ENCODE measurements at places on chromosomes 13 and 19. TPM values are rescaled to one million over a fixed set of nuclear protein-coding genes. Genes with fewer than 3 reads are reported as not detected.
A peak's percentile ranks its signal among the peaks of the same experiment; 100 is the strongest.

GRCh38 chr19:29666578-29667386 lies 1.5 kb downstream of the PLEKHF1 start:
- ATAC-seq: peak; percentile 46

- no peak for ATAC-seq
Measured at GRCh38 chr13:111372651-111373425, 52.4 kb downstream of the TEX29 start.

- peak; percentile 76 for ATAC-seq
Measured at GRCh38 chr19:56066152-56067023, 54.7 kb downstream of the ZNF787 start.

TINCR gene
- total RNA-seq: 0.47 TPM

GRCh38 chr13:38657191-38657590 lies 29.7 kb upstream of the FREM2 start:
- no peak for ATAC-seq

- ATAC-seq: no peak
Measured at GRCh38 chr13:112837371-112838037, 131.5 kb upstream of the MCF2L start.

GRCh38 chr13:86098511-86098910 lies 299.3 kb upstream of the SLITRK6 start:
- no peak for ATAC-seq

GRCh38 chr13:48829536-48829935 lies 146.2 kb upstream of the FNDC3A start:
- no peak for ATAC-seq

DNA sequence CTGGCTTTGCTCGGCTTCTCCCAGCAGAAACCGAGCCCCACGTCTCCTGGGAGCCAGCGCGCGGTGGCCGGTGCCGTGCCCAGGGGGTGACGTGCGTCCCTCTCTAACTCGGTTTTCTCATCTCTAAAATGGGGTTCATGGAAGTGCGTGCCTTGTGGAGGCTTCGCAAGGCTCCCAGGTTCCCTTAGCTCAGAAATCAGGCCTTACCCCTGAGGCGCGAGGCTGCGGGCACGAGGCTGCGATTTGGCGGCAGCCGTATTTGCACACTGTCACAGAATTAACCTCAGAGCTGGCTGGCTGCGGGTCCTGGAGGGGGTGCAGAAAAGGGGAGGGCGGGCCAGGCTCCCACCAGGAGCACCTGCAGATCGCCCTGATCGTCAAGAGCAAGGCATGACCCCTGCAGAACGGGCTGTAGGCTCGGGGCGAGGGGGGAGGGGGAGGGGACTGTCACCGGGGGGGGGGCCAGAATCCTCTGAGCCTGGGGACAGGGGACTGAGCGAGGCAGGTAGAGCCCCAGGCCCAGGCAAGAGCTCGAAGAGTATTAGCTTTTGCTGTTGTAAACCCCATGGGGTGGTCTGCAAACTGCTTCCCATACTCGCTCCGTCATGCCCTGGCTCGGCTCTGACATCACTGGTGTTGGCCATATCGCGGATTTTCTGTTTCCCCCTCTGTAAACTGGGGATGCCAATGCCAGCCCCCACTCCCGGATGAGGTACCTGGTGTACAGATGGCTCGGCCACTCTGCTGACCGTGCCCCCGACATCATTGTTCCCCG lies 62.2 kb downstream of the CCNE1 start:
- no peak for ATAC-seq

GRCh38 chr13:20519875-20520274 lies 5.8 kb downstream of the CRYL1 start:
- no peak for ATAC-seq

COX7A1 gene
- 59.4 TPM for total RNA-seq

DNA sequence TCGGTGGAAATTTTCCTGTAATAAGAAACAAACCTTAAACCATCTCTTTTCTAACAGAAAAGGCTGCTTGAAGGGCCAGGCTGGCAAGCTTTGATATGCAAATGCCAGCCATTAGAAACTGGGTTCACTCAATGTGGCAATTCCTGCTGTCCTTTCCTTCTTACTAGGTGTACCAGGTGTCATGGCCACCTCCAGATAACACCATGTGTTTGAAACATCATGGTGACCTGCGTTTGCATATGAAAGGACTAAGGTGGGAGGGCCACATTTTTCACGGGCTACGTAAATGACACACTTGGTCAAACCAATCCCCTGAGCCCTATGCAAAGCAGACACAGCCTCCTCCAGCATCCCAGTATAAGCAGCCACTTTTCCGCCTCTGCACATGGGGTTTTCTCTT lies 789.1 kb upstream of the SLITRK5 start:
- ATAC-seq: no peak

TEX29 gene
- total RNA-seq: not detected

CASP14 gene
- total RNA-seq: not detected

ARRDC5 gene
- total RNA-seq: not detected

RPL36 gene
- 1,204 TPM for total RNA-seq

GRCh38 chr13:23870356-23871140 lies 18.7 kb downstream of the MIPEP start:
- ATAC-seq: no peak

DNA sequence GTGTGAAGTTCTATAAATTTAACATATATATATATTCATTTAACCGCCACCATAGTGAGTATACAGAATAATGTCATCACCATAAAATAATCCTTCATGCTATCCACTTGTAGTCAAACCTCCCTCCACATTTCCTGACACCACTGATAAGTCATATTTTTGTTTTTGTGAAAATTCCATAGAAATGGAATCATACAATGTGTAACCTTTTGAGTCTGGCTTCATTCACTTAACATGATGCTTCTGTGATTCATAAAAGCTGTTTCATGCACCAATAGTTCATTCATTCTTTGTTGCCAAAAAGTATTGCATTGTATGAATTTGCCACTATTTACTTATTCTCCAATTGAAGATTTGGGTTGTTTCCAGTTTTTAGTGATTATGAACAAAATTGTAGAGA lies 497.5 kb upstream of the PCDH20 start:
- no peak for ATAC-seq

GRCh38 chr19:11373166-11373884 lies 1.1 kb upstream of the SWSAP1 start:
- no peak for ATAC-seq

BRD4 gene
- total RNA-seq: 49.3 TPM

DNA sequence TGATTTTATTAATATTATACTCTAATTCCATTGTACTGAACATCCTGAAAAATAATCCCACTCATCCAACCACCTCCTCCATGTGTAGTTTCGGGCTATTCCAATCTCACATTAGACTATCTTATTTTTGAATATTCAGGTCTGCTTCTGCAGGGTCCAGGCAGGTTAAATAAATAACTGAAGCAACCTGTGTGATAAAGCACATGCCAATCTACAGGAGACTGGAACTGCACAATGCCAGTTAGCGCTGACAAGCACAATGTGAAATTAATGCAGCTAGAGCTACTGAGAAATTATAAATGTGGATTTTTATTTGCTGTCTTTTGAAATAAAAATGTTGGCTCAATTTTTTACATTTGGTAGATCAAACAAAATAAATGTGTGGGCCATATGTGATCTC lies 540.1 kb upstream of the ATXN8OS start:
- ATAC-seq: no peak

SMIM24 gene
- not detected for total RNA-seq

DNA sequence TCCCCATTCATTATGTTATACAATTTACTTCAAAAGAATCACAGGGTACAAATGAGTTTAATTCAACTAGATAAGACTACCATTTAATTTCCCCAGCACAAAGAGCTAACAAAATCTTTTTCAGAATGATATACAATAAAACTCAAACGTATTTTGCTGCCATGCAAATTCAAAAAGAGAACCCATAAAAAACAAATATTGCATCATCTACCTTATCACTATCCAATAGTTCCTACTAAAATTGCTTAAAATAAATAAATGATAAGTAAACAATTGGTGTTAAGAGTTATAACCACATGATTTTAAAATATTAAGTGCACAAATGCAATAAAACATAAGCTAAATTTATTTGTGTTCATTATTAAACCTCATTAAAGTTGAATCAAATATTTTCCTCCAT lies 919.4 kb downstream of the SLITRK5 start:
- no peak for ATAC-seq

PTPRH gene
- total RNA-seq: 4.0 TPM

OLFM2 gene
- 21.9 TPM for total RNA-seq

CHAMP1 gene
- total RNA-seq: 11.8 TPM

PTGIR gene
- total RNA-seq: 4.6 TPM

DNA sequence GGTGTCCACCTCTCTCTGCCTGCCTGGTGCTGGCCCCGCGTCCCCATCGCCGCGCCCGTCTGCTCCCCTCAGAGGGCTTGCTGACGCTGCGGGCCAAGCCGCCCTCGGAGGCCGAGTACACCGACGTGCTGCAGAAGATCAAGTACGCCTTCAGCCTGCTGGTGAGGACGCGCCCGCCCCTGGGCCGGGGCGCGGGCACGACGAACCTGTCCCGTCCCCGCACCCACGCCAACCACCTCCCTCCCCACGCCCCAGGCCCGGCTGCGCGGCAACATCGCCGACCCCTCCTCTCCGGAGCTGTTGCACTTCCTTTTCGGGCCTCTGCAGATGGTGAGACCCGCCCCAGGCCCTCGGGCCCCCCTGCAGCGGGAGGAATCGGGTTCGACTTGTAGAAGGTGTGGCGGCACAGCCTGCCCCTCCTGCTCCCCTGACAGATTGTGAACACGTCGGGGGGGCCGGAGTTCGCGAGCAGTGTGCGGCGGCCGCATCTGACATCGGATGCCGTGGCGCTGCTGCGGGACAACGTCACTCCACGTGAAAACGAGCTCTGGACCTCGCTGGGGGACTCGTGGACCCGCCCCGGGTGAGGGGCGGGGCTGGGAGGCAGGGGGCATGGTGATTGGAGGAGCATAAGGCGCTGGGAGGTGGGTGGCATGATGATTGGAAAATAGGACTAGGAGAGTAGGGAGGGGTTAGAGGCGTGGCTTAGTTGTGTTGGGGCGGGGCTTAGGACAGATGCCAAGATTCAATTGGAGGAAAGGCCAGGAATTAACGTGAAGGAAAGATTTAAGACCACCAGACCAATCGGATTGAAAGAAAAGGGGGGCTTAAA lies 6.6 kb downstream of the EPS8L1 start:
- no peak for ATAC-seq

DNA sequence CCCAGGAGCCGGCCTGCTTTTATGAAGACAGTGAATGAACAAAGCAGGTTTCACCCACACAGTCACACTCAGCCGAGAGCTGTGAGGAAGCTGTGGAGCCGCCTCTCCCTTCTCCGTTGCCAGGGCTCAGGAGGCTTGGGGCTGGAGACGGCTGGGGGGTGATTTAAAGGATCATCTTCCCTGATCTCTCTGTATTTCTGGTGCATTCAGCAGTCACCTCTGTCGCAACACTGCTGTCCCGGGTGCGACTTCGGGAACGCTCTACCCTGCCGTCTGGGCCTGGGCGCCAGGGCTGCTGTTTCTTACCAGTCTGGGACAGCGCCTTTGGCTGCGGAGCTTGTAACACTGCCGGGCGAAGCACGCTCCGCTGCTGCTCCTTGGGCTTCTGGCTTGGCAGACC lies 18.1 kb downstream of the CAPS start:
- no peak for ATAC-seq

SUPT20H gene
- total RNA-seq: 41.6 TPM

DNA sequence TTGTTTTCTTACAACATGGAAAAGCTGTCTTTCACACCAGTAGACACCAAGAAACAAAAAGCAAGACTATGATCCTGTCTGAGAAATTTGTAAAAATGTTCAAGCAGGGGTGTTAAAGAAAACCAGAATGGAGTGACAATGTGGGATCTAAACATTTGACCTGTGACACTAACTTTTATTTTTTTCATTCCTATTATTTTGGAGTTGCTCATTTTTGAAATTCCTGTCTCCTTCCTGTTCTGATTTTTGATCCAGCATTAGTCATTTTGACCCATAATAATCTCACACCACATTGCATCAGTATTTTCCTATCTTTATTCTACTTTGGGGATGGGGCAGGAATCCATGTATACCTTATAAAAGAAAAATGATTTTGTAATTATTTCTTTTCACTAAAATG lies 164.2 kb downstream of the DLEU7 start:
- ATAC-seq: no peak

- ATAC-seq: peak; percentile 71
Measured at GRCh38 chr13:32001154-32001768, 30.3 kb upstream of the FRY start.

DNA sequence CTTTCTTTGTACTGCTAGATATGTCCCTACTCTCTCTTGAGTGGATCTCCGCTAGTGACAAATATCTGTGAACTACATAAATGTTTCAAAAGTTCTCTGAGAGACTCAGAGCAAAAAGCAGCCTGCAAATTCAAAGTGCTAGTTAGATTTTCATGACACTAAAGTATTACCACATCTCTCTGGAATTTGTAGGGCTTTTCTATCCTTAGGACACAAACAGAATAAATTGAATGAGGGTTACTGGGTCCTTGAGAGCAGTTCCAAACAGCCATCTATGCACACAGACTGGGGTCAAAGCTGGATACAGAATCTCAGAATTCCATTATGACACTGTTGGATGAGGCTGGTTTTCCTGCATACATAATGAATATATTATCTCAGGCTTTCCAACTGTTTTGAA lies 953.2 kb downstream of the DIAPH3 start:
- no peak for ATAC-seq

DNA sequence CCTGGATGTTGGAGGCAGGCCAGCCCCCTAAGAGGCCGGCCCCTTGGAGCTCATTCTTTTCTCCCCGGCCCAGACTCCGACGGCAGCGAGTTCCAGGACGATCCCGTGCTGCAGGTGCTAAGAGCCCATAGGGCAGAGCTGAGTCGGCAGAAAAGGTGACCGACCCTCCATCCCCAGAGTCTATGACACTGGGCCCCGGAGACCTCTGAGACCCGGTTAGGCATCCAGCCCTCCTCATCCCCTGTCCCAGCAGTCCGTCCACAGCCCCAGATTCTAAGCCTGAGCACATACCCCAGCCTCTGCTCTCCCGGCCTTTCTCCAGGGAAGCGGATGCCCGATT lies 7.3 kb upstream of the ARHGAP33 start:
- no peak for ATAC-seq

DNA sequence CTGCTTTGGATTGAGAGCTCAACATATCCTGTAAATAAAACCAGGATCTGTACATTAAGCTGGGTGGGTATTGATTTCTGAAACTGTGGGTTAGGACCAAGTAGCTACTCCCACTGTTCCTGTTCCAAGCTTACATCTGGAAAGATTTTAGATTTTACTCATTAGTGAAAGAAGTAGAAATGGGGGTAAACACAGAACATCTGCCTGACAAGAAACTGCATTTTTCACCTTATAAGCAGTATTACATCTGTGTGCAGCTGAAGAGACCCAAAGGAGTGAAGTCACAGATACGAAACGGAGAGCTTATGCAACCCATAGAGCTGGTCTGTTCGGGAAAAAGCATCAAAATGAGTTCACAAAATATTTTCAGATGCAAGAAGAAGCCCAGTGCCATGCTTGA lies 235.2 kb downstream of the SLITRK5 start:
- no peak for ATAC-seq

GRCh38 chr13:43422116-43422515 lies 364.7 kb downstream of the ENOX1 start:
- no peak for ATAC-seq
